ENCODE measurements at places on chromosomes 5 and 9. TPM values are rescaled to one million over a fixed set of nuclear protein-coding genes. Genes with fewer than 3 reads are reported as not detected.

The HTR4 gene
- not detected for polyA plus RNA-seq

The TGFBI gene
- polyA plus RNA-seq, result 36.4 TPM

GRCh38 chr9:133523106-133523505, 1.7 kb downstream of the MYMK start:
- peak; percentile 45 for DNase-seq
- H3K27ac ChIP-seq, result no peak overlapping the region
- H3K27me3 ChIP-seq, result no peaks in the 10 kb centered on the region
- H3K4me3 ChIP-seq, result no peak overlapping the region

- H3K36me3 ChIP-seq, result no peaks in the 10 kb centered on the region
- H3K4me1 ChIP-seq, result peaks cover 34% of the 10 kb centered on the region
- DNase-seq, result no peak
- H3K27ac ChIP-seq, result no peak overlapping the region
- H3K27me3 ChIP-seq, result no peaks in the 10 kb centered on the region
Measured at GRCh38 chr9:92762196-92762595, 2.4 kb downstream of the BICD2 start.

DNA sequence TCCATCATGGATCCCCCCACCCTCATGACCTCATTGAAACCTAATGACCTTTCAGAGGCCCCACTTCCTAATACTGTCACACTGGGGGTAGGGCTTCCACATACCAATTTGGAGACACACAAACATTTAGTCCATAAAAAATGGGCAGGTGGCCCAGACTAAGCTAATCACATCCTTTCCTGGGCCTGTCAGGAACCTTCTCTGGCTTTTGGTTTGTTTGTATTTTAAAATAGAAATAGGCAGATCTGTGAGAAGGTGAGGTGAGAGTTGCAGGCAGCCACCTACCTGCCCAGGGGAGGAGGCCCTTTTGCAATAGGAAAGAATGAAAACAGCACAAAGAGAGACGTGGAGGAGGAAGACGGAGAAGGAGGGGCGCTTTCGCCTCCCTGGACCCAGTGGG, 90.2 kb upstream of the BOD1 start:
- peaks cover 15% of the 10 kb centered on the region for H3K4me1 ChIP-seq
- H3K36me3 ChIP-seq, result no peaks in the 10 kb centered on the region
- H3K27me3 ChIP-seq, result no peaks in the 10 kb centered on the region
- DNase-seq, result no peak
- no peak overlapping the region for H3K4me3 ChIP-seq

The NTRK2 gene
- polyA plus RNA-seq, result 20.0 TPM

DNA sequence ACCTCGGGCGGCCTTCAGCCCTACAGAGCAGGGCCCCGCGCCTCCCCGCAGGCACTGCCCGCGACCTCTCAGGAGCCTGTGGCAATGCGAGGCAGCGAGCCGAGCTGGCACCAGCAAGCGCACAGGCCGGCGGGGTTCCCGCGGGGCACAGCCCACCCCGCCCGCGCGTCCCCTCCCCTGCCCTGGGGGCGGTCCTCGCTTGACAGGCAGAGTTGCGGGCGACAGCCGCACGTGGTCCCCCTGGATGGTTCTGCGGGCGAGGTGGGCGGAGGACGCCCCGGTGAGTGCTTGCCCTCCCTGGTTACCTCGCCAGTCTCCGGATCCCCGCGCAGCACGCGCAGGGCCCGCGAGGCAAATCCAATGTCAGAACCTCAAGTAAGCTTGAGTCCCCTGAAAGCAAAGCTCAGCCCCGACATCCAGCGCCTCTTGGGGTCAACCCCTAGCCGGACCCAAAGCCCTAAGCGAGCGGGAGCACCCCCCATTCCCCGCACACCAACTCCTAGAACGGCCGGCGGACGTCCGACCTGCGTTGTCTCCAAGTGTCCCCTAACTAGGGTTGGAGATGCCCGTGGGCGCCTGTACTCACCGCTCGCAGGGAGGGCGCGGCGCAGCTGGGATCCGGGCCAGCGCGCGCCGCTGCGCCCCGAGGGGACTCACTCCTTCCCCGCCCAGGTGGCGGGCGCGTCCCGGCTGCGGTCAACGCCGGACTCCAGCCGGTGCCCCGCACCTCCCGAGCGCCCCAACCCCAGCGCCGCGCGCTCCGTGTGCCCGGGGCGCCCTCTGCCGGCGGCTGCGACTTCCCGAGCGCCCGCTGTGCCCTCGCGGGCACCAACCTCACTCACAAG, at the start of gene DRD1:
Gene DRD1 (minus strand): TSS at position 123 of the 845 bp plus-strand sequence. CDS start 1,083 bp downstream, outside the sequence.
- no peaks in the 10 kb centered on the region for H3K4me1 ChIP-seq
- no peak within 1 kb of the TSS for H3K4me3 ChIP-seq
- H3K36me3 ChIP-seq, result no peaks in the 10 kb centered on the region
- DNase-seq, result peak; percentile 39

The IER5L gene
- polyA plus RNA-seq, result 18.0 TPM

DNA sequence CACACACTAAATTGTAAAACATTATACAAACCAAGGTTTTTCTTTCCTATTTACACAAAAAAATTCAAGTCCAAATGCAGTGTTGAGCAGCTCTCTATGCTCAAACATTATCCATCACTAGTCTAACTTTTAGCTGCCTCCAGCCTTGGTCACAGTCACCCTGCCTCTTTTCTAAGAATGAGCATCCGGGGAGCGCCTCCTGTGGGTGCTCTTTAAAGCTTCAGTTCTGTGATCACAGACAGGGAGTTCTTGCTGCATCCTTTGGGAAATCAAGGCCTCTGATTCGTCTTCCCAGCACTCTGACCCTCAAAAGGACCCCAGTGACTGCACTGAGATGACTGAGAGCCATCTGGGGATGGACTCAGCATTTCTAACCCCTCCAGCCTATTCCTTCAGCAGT, 289.6 kb downstream of the SEC61B start:
- H3K36me3 ChIP-seq, result no peaks in the 10 kb centered on the region
- H3K4me3 ChIP-seq, result no peak overlapping the region
- no peak overlapping the region for H3K27ac ChIP-seq
- H3K27me3 ChIP-seq, result no peaks in the 10 kb centered on the region
- no peaks in the 10 kb centered on the region for H3K4me1 ChIP-seq

- no peaks in the 10 kb centered on the region for H3K27me3 ChIP-seq
- no peak overlapping the region for H3K27ac ChIP-seq
- no peaks in the 10 kb centered on the region for H3K4me1 ChIP-seq
Measured at GRCh38 chr5:17308326-17309065, 91.1 kb downstream of the BASP1 start.

- H3K27ac ChIP-seq, result no peak overlapping the region
- no peak for DNase-seq
- no peaks in the 10 kb centered on the region for H3K36me3 ChIP-seq
- no peaks in the 10 kb centered on the region for H3K27me3 ChIP-seq
Measured at GRCh38 chr5:78763659-78764189, 115.2 kb upstream of the LHFPL2 start.

All from kidney (tissue), 22 donors.